ENCODE measurements at places on chromosomes 3 and 15. TPM values are rescaled to one million over a fixed set of nuclear protein-coding genes. Genes with fewer than 3 reads are reported as not detected.

GRCh38 chr3:65946438-65946837 lies 92.3 kb downstream of the MAGI1 start:
- DNase-seq: no peak

DNA sequence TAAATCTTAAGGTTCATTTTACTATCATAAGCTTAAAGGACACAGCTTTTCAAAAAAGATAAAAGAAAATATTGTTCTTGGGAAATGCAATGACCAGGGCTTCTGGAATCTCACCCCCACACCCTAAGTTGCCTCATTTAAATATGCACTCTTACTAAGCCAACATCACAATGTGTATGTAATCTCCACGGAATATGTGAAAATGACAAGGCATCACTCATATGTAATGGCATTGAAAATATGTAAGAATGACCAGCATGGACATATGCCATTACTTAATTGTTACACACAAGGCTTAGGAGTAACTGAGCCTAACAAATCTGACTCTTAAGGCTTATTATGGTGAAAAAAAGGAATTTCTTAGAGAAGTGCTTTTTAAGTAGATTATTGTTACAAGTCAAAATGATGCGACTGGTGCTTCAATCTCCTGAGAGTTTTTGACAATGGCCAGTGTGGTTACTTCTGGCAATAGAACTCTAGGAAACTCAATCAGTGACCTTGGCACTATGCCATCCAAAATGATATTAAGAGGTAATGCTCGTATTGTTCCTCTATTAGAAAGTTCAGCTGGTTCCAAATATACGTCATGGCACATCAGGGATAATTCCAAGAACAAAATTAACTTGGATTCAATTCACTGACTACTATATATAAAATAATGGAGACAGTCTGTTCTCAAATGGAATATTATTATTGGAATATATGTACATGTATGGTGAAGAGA lies 290.0 kb upstream of the PLSCR5 start:
- no peak for DNase-seq

Gene SMAD6
- total RNA-seq: 15.7 TPM

GRCh38 chr15:86919581-86919980 lies 839.9 kb downstream of the AGBL1 start:
- DNase-seq: no peak

Gene LOXL1
- 6.2 TPM for total RNA-seq

DNA sequence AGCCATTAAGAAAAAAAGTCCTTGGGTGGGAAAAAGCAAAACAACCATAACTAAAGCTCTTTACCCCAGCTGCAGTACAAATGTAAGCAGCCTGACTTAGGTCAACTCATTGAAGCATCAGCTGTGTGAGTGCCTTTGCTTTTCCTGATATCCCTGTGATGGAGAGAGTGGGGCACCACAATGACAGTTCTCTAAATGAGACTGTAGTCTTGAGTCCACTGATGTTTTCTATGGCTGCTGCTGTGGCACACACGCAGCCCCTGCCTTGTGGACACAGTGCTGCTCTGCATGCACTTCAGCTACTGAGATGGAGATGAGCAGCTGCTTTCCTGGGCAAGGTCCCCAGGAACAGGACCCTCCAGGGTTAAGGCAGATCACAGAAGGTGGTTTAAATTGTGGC lies 173.2 kb downstream of the KCNAB1 start:
- DNase-seq: no peak

- DNase-seq: no peak
Observed at GRCh38 chr3:66012711-66013110, 26.0 kb downstream of the MAGI1 start.

DNA sequence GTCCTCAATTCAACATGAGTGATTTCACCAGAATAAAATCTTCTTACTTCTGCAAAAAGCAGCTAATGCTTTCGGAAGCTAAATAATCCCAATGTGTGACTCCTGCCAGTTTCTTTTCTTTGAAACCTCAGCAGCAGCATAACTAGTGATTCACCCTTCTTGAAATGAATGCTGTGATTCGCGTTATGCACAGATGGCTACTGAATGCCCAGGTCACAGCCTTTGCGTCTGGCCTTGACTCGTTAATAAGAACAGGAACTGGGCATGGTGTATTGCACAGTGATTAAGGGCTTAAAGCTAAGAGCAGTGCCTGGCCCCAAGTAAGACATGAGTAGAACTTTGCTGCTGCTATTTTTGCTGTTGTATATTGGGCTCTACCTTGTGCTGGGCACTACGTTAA lies 19.0 kb downstream of the CGNL1 start:
- no peak for DNase-seq

DNA sequence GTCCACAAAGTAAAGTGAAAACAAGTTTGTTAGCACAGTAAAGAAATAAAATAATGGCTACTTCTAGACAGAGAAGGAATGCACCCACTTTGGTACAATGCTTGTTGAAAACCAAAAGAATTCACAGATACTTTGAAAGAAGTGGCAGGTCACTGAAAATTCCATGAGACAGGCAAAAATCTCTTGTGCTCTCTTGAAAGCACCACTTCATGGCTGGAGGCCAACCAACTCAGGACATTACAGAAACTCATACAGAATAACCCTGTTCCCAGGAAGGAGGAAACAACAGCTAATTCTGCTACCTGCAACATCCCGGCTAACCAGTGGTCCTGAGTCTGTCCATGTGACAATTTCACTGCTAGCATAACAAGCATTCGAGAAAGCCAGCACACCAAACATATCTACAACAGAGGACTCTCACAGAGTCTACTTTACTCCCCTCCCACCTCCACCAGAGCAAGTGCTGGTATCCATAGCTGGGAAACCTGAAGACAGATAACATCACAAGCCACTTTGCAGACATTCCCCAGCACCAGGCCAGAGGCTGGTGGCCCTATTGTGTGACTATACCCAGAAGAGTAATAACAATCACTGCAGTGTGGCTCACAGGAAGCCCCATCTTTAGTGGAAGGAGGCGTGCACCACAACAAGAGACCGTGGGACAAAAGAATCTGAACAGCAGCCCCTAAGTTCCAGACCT lies 255.3 kb upstream of the SLITRK3 start:
- no peak for DNase-seq

Gene CADPS
- not detected for total RNA-seq

DNA sequence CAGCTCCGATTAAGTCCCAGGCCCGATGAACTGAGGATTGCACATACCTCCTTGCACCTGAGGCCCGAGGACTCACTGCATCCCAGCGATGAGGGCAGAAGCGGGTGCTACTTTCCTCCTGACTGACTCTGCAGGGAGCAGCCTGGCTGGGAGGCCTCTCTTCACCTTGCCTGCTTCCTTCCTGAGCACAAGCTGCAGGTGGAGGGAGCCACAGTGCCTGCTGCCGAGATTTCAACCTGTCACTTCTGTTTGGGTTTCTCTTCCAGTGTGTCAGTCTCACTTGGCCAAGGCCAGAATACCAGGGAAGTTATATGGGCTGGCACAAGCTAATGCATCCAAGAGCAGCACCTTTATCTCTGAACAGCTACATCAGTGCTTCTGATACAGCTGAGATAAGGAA lies 185.4 kb downstream of the NTRK3 start:
- DNase-seq: no peak

Gene ERICH6
- not detected for total RNA-seq

Gene ATP13A4
- total RNA-seq: not detected

All from omental fat pad (tissue), 4 donors.